ENCODE measurements at places on chromosomes 6 and 20.

- DNase-seq = no peak
Observed at GRCh38 chr6:43489277-43490072, 12.1 kb downstream of the TJAP1 start.

DNA sequence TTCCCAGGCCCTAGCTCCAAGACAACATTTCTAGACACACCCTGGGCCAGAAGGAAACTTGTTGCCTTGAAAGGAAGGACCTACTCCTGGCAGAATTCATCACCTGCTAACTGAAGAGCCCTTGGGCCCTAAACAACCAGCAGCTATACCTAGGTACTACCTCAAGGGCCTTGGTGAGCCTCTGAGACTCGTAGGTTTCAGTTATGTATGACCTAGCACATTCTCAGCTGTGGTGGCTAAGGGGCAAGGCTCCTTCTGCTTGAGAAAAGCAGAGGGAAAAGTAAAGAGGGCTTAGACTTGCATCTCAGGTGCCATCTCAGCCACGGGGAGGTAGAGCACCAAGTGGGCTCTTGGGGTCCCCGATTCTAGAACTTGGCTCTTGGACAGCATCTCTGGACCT lies 132.3 kb upstream of the NHSL1 start:
- DNase-seq = no peak

DNA sequence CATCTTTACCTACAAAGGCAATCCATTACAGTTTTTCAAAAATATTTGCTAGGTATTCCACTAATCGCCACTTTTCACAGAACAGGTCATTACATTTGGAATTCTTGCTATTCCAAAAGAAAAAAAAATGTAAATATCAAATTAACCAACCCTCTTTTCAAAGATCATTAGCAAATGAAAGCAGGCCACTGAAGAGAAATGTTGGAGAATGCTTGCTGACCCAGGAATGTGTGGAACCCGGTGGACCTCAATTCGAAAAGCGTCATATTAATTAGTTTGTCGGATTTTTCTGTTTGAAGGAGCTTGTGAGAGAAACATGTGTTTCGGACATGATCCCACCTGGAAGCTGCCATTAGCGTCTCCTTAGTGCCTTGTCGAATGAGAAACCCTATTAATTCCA lies 27.9 kb upstream of the SERPINB9 start:
- DNase-seq = no peak

GRCh38 chr6:163377561-163377960 lies 37.0 kb upstream of the QKI start:
- DNase-seq = no peak

DNA sequence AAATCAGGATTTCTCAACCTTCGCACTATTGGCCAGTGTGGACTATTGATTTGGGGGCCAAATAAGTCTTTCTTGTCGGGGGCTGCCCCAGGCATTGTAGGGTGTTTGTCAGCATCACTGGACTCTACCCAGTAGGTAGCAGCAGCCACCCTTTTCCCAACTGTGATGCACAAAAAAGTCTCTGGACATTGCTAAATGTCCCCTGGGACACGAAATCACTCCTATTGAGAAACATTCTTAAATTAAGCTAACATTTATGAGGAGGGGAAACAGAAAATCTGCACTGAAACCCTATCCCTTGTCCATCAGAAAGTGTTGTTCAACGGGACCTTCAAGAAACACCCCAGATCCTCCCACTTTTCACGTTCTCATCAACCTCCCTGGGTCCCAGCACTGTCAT lies 54.2 kb downstream of the NFATC2 start:
- DNase-seq = no peak

GRCh38 chr20:4787069-4787468 lies 65.4 kb downstream of the PRND start:
- no peak for DNase-seq

All from cortex of kidney (tissue), 1 donor.